ENCODE measurements at places on chromosomes 13 and 19. TPM values are rescaled to one million over a fixed set of nuclear protein-coding genes. Genes with fewer than 3 reads are reported as not detected.

Gene NLRP12
- not detected for total RNA-seq

Gene DAND5
- total RNA-seq, result not detected

GRCh38 chr13:30871588-30872275 is 34.3 kb upstream of the MEDAG start:
- no peak for DNase-seq

- DNase-seq, result no peak
Measured at GRCh38 chr13:24684600-24684998, 4.4 kb downstream of the ATP12A start.

DNA sequence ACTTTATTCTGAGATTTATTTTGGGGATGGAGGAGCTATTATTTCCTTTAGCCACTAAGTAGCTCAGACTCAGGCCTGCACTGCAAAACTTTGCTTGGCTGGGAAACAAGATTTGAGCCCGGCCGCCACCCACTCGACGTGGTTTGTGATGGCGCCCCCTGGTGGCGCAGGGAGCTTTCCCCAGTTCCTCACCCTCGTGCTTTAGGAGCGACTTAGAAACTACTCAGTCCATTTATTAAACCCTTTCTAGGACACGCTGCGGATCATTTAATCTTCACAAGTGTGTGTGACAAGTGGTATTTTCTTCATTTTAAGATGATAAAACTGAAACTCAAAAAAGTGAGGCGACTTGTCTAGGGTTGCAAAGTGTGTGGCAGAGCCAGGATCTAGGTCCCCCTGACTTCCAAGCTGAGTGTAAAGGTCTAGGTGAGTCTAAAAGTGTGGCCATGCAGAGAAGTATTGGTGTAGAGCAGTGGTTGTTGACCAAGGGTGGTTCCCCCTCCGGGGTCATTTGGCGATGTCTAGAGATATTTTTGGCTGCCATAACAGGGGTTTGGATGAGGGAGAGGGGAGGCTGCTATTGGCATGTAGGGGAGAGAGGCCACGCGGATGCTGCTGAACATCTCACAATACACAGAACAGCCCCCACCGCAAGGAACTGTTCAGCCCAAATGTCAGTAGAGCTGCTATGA is 2.2 kb downstream of the CXCL17 start:
- DNase-seq, result peak; percentile 83

GRCh38 chr19:36212895-36213294 is 1.6 kb downstream of the ZNF565 start:
- DNase-seq, result no peak

DNA sequence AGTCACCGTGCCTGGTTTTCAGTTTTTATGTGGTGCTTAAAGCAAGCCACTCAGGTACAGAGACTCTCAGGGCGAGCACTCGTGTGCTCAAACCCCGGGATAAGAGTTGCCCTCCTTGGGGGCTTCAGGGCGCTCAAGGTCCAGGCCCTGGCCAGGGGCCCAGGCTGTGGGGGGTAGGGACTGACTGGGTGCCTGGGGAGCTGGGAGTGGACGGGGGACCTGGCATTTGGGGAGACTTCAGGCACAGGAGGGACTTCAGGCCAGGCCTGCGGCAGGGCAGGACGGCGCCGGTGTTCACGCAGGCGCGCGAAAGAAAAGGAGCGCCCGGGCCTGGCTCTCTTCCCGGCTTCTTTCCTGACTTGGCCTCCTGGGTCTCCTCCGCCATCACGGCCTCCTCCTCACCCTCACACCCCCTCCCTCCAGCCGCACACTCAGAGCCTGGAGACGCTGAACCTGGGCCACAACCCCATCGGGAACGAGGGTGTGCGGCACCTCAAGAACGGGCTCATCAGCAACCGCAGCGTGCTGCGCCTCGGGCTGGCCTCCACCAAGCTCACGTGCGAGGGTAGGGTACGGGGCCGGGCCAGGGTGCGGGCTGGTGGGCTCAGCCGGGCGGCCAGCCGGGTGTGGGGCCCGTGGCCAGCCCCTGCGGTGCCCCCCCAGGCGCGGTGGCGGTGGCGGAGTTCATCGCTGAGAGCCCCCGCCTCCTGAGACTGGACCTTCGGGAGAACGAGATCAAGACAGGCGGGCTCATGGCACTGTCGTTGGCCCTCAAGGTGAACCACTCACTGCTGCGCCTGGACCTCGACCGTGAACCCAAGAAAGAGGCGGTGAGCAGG is 16.1 kb downstream of the NKPD1 start:
- DNase-seq, result no peak

DNA sequence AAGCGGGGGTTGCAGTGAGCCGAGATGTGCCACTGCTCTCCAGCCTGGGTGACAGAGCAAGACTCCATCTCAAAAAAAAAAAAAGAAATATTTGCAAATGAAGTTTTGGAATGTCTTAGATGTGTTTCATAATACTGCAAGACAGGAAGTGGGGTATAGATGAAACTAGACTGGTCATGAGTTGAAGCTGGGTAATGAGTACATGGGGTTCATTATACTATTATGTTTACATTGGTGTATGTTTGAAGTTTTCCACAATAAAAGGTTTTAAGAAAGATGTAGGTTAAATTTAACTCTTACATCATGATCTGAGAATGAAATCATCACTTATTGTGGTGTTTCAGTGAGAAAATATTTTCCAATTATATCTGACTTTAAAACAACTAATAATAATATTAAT is 19.0 kb downstream of the FNDC3A start:
- no peak for DNase-seq

DNA sequence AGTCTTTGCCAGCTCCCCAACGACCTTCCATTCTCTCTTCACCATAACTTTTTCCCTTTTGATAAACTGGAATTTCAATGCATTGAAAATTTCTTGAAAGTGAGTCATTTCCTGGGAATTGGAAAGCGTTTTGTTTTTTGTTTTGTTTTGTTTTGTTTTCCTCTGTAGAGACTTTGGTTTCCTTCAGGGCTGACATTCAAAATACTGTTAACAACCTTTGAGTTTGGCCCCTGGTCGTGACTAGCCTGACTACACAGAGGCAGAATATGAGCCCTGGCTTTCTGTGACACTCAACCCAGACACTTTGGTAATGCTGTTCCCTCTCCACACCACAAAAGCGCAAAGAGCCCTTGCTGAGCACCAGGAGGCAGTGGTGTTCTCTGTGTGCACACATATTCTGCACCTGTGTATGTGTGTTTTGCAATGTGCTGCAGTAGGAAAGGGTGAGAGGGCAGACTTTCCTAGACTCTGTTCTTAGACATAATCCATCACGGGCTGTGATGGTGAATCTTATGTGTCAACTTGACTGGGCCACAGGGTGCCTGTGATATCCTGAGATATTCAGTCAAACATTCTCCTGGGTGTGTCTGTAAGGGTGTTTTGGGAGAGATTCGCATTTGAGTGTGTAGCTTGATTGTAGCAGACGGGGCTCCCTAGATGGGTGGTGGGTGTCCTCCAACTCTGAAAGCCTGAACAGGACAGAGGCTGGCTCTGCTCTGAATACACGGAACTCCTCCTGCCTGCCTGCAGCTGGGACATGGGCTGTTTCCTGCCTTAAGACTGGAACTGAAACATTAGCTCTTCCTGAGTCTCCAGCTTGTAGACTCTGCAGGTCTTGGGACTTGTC is 29.5 kb upstream of the ANKRD10 start:
- peak; percentile 14 for DNase-seq

Data from B cell (primary cell).